ENCODE measurements at places on chromosomes 7 and 10.

DNA sequence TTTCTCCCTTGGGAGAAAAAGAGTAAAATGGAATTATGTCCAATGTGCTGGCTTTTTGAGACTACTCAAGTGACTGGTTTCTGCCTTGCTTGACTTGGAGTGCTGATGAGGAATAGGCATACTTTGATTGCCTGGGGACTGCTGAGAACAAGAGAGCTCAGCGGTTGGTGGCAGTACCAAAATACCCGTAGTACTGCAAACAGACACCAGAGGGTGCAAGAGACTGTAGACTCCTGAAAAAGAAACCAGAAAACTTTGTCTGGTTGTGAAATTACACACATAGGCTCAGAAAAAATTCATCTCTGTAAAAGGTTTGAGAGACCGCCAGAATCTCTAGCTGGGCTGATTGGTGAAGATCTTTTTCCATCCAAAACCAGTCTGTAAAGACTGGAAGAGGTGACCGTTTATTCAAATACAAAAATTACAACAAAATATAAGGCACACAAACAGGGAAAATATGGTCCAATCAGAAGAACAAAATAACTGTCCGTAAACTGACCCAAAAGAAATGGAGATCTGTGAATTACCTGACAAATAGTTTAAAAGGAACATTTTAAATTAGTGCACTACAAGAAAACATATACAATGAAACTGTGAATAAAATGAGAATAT lies 18.5 kb downstream of the BICC1 start:
- peak; percentile 82 for DNase-seq

- peak; percentile 69 for DNase-seq
Observed at GRCh38 chr10:13659887-13660550, 73.3 kb downstream of the PRPF18 start.

- DNase-seq = no peak
Observed at GRCh38 chr7:144830811-144831210, 5.0 kb downstream of the TPK1 start.

DNA sequence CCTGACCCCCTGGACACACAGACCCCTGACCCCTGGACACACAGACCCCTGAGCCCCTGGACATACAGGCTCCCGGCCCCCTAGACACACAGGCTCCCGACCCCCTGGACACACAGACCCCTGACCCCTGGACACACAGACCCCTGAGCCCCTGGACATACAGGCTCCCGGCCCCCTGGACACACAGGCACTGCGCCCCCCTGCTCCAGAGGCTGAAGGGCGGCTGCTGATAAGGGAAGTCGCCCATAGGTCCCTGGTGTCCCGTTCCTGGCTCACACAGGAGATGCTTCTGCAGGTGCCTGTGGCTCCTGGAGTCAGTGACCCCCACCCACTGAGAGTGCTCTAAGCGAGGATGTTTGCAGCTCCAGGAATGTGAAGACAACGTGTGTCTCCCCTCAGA lies 3.7 kb upstream of the AP5Z1 start:
- no peak for DNase-seq

- no peak for DNase-seq
Observed at GRCh38 chr7:960269-960871, 5.9 kb upstream of the ADAP1 start.

DNA sequence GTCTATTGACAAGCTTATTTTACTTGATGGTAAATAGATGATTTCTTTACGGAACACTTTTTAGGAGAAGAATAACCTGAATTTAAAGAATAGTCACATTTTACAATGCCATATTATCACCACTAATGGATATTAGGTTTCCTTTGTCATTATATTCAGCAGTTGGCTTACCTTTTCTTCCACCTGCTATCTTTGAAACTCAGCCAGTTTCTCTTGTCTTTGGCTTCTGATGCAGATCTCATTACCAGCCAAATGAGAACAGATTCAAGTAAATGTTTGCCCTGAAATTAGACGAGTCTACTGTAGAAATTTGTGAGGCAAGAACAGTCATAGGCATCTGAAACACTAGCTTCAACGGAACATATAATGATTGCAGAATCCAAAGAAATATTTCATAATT lies 85.5 kb upstream of the OIT3 start:
- DNase-seq = no peak

GRCh38 chr10:43305876-43306275 lies 39.0 kb upstream of the RASGEF1A start:
- no peak for DNase-seq

GRCh38 chr10:87615856-87616255 lies 43.8 kb upstream of the PAPSS2 start:
- DNase-seq = no peak

DNA sequence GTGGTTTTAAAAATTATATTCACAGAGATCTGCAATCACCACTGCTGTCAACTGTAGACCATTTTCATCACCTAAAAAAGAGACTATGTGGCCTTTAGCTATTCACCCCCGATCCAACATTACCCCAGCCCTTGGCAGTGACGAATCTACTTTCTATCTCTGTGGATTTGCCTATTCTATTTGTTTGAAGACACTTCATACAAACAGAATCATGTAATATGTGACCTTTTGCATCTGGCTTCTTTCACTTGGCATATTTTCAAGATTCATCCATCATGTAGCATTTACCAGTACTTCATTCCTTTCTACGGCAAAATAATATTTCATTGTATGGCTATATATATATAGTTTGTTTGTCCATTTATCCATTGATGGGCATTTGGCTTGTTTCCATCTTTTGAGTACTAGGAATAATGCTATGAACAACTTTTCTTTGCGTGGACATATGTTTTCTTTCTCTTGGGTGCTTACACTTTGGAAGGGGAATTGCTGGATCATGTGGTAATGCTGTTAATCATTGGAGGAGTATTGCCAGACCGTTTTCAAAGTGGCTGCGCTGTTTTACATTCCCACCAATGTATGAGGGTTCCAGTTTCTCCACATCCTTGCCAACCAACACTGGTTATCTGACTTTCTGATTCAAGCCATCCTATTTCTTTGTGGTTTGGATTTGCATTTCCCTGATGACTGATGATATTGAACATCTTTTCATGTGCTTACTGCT lies 22.3 kb downstream of the ADAMTS14 start:
- no peak for DNase-seq

- peak; percentile 73 for DNase-seq
Observed at GRCh38 chr10:98425511-98426352, 10.8 kb upstream of the PYROXD2 start.

DNA sequence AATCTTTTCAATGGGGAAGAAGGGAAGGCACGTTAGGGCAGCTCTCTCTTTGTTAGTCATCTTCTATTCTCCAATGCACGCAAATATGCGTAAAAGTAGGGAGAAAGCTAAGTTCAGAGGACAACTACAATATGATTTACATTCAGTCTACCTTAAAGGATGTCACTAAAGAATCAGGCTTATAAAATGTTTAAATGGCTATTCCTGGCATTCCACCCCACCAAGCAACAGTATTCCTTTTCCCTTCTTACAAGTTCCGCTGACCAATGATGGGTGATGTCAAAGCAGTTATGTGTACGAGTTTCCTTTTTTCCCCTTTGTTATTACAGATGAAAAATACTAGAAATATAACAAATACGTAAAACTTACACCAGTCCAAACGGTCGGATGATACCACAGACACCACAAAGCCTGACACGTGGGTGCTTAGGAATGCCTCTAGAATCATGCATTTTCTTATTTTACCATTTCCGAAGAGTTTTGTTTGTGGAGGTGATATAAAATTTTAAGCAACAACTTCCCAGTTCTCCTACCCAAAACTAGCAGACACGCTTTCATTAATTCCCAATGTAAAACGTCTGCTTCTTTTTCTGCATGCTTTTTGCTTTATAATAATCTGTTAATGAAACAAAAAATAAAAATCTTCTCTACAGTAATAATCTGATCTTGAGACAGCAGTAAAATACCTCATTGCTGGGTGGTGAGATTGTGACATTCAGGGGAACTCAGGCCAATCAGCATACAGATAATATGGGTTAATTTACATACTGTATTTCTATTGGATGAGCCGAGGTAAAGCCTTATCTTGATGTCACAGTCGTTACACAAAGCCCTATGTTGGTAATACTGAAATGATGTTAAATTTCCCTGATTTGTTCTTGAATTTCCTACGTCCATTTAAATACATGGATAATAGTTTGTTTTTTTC lies 708 bp upstream of the GPR85 start:
- peak; percentile 94 for DNase-seq

DNA sequence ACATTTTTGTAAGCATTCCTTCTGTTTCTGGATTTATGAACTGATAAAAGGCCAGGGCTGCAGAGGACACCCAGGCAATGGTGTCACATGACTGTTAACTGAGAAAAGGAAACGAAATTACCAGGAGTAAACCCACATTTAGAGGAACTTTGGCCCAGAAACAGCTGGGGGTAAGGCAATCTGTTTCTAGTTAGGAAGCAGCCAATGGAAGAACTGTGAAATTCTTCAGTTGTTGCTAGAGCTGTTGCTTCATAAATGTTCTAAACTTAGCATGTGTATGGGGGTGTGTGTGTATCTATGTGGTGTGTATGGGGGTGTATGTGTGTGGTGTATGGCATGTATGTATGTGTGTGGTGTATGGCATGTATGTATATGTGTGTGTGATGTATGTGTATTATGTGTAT lies 11.8 kb upstream of the PDCD4 start:
- no peak for DNase-seq

GRCh38 chr7:23468526-23469149 lies 1.7 kb downstream of the IGF2BP3 start:
- peak; percentile 78 for DNase-seq

GRCh38 chr10:5476918-5477525 lies 22.3 kb downstream of the CALML5 start:
- no peak for DNase-seq

DNA sequence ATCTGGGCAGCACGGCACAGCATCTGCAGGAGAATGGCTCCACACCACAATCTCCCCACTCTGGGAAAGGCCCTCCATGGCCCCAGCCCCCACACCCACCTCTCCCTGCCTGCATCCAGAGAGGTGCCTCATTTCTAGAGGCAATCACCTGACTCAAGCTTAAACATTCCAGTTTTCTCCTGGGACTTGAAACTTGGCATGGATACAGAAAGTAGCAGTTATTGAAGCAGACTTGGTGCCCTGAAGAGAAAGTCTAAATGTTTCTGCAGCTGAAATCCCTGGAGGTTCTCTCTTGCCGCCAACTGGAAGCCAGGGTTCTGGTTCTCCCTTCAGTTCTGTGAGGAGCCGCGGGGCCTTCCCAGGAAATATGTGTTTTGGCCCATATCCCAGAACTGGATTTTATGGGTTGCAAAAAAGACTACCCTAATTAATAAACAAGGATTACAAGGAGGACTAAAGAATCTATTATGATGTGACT lies 122.8 kb downstream of the SKIDA1 start:
- no peak for DNase-seq

DNA sequence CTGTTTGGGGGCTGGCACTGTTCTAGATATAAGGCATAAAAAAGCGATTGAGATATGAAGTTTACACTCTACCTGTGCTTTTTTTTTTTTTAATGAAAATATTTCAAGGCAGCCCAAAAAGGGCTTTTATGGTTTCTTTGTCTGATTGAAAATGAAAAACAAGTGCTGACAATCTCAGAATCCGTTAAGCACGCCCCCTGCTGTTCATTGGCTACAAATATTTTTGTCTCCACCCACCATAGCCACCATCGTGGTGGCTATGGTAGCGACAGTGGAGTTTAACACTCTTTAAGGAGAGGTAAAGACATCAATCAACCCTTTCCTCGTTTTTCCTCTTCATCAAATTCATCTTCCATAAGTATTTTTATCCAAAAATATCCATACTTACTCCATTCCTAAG lies 94.2 kb downstream of the CD36 start:
- peak; percentile 30 for DNase-seq

GRCh38 chr7:28685242-28685643 lies 272.9 kb downstream of the TRIL start:
- DNase-seq = no peak

- DNase-seq = peak; percentile 62
Observed at GRCh38 chr10:30463944-30464451, 30.0 kb downstream of the MAP3K8 start.

GRCh38 chr7:20241911-20242261 lies 24.7 kb upstream of the MACC1 start:
- DNase-seq = peak; percentile 88

Data from DMS53 (cell line).